ENCODE measurements at places on chromosomes 16 and 17. TPM values are rescaled to one million over a fixed set of nuclear protein-coding genes. Genes with fewer than 3 reads are reported as not detected.

The TBC1D26 gene
- total RNA-seq: 0.24 TPM

The SSTR5 gene
- total RNA-seq: 0.32 TPM

The HOXB7 gene
- total RNA-seq: 13.2 TPM

The CHRNB1 gene
- 11.9 TPM for total RNA-seq

The ETV4 gene
- 42.8 TPM for total RNA-seq

The CES1 gene
- 7.8 TPM for total RNA-seq

The RPH3AL gene
- total RNA-seq: 0.80 TPM

The BCAR1 gene
- total RNA-seq: 69.4 TPM

The SLC5A10 gene
- total RNA-seq: not detected

The KCNH6 gene
- not detected for total RNA-seq

The GRIN2A gene
- total RNA-seq: not detected

The TBC1D3K gene
- total RNA-seq: not detected
